Activated naive CD4-positive, alpha-beta T cell treated with Interleukin-2 at 50 U/mL for 16 hours (primary cell): ENCODE measurements at places on chromosomes 11 and 22.

DNA sequence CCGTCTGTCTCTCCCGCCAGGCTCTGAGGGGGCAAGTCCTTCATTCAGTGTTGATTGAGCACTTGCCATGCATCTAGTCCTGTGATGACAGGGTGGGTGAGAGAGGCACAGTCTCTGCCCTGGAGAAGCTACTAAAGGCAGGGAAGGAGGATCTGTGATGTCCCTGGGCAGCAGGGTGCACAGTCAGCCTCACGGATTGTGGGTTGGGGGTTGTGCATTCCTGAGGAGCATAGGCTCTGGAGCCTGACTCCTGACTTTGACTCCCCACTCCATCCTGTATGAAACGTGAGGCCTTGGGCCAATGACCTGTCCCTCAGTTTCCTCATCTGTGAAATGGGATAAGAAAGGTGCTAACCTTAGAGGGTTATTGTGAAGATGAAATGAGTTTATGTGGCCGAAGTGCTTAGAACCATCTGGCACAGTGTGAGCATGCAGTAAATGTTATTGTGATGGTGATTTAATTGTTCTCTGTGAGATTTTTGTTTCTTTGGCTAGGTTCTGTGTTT lies 4.7 kb downstream of the SLC22A8 start:
- DNase-seq = no peak

DNA sequence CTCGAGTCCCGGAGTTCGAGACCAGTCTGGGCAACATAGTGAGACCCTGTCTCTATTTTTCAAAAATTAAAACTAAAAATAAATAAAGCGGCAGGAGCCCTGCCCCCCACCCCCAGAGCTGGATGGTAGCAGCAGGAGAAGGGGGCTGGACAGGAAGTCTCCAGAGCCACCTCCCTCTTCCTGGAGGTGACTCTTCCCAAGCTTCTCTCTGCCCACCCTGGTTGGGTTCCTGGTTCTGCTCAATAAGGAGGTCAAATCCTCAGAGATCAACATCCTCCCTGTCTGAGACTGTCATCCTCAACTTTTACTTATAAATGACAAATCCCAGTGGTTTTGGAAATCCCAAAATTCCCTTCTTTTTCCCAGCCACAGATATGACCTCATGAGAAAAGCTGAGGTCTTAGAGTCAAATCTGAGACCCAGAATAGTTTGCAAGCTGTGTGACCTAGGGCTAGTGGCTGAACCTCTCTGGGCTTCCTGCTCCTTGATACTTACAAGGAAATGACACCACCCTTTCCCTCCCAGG lies 987 bp downstream of the C1QTNF6 start:
- no peak for DNase-seq

DNA sequence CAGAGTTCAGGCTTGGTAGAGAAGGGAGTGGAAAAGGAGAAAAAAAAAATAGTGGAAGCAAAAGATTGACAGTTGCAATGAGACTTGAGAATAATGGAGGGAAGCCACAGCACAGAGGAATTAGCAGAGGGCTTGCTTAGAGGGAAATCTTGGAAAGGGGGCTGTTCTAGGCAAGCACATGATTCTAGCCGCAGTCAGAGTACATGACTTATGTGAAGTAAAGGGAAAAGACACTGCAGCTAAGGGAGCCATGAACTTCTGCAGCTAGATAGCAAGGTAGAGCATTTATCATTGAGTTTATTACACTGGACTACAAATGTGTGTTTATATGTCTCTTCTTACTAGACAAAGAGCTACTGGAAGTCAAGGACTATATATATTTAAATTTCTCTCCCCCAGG lies 144.0 kb upstream of the OPCML start:
- DNase-seq = no peak

DNA sequence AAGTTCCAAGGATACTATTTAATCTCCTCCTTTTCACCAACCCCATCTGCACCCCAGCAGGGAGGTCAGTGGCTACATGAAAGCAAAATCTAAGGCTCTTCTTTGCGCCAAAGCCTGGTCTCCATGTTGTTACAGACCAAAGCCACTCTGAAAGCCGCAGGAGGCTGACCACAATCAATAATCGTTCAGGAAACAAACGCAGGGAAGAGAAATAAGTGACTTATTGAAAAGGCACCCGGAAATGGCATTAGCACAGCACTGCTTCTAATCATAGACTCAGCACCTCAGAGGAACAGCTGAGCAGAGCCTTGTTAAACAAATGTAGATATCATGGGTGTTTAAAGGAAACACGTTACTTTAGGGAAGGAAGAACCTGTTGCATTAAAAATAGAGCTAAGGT lies 183.9 kb downstream of the KIRREL3 start:
- no peak for DNase-seq

DNA sequence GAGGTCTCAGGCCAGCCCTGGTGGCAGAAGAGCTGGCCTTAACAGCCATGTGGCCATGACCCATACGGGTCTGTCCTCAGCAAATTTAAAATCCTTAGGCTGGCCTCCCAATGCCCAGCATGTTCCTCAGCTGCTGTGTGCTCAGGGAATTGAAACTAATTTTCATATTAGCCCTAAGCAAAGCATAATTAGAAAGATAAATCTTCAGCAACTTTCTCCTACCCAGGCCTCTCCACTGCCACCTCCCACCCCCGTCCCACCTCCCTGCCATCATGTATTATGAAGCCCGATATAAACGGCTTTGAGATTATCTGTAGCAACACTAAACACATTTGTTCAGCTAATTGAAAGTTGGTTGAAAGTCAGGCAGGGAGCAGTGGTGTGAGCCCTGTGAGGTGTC lies 178.8 kb upstream of the NTM start:
- no peak for DNase-seq
